ENCODE measurements at places on chromosomes 4 and X.

GRCh38 chr4:177047851-177048174, 255.1 kb upstream of the VEGFC start:
- DNase-seq, result no peak

DNA sequence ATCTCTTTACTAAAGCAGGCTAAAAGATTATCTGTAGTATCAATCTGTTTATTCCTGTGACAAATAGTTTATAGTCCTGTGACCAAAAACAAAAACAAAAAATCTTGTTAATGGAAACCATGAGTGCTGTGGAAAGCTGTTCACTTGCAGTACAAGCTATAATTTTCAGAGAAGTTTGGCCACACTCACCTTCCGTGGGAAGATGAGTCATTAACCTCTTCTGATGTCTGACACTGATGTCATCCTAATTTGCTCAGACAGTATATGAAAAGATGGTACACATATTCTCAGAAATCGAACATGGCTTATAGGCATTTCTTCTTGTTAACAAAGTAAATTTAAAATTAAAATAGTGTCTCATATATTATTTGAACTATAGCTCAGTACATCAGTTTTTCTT, 19.9 kb upstream of the ENPP6 start:
- DNase-seq, result no peak

GRCh38 chrX:55710701-55711100, 6.8 kb upstream of the RRAGB start:
- DNase-seq, result no peak

- no peak for DNase-seq
Observed at GRCh38 chr4:155703486-155704247, 37.0 kb downstream of the GUCY1A1 start.

DNA sequence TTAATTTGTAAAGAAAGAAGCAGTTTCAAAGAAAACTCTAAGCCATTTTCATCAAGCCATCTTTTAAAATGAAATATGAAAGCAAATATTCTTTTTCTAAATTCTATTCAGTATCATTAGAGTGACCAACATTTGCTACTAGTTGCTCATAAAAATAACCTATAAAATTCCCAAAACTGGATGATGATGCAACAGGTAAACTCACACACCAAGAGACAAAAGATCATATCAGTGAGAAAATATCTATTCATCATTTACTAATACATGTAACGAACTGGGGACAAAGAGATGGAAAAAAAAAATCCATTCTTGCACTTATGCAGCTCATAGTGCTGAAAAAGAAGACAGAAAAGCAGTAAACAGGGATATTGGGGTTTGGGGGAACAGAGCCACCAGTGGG, 48.1 kb downstream of the PDGFC start:
- DNase-seq, result no peak

- no peak for DNase-seq
Observed at GRCh38 chr4:138981930-138982390, 33.6 kb upstream of the NOCT start.

DNA sequence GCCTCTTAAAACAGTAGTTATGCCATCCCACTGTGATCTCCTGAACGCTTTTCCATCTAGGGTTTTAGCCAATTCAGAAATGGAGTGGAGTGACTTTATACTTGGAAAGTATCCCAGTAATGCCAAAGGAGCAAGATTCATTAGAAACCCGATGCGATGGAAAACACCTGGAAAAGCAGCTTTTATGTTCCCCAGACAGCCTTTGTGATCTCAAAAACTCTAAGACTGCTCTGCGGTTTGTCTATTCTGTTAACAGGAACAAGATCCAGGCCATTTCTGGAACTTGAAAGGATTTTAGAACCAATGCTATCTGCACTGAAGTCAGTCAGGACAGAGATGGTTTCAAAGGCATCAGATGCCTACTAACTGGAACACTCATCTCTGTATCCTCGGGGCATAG, 145.1 kb downstream of the APBB2 start:
- no peak for DNase-seq

DNA sequence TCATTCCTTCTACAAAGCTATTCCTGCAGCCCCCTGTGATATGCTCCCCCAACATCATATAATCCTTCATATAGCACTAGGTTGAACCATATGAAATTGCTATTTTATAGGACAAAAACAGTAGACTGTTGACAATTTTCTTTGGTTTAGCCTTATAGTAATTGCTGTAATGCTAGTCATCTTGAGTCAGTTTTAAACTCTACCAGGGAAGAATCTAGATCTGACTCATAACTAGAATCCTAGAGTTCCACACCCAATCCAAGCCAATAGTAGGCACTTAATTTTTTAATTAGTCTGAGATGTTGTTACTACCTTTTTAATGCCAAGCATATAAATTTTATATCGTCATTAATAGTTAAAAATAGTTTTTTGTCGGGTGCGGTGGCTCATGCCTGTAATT, 136.8 kb downstream of the CHRNA9 start:
- no peak for DNase-seq

DNA sequence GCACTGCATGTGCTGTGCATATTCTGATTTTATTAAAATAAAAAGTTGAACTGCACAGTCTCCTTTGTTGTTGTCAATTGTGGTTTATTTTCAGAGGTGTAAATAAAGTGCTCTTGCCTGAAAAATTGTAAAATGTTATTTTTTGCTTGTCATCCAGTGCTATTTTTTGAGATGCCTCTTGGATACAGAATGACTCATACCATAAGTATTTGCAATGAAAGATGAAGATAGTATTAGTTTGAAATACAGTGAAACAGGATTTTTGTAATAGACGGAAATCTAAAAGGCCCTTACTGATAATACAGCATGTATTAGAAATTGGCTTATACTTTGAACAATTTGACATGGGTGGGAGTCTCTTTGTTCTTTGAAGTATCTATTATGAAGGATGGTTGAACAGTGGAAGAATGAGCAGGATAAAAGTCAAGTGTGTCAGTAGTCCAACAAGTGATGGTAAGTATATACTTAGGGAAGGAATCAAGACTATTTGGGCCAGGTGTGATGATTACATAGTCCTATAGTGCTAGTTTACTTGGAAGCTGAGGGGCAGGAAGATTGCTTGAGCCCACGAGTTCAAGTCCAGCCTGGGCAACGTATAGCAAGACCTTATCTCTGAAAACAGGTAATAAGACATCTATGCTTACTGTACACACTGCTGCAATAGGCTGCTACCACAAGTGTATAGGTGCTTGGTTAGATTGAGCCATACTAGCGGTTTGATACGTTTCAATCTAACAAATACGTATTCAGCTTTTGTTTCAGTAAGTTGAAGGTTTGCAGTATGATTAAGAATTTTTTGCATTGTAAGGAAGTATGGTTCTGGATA, 16.4 kb downstream of the DDX3X start:
- DNase-seq, result no peak

DNA sequence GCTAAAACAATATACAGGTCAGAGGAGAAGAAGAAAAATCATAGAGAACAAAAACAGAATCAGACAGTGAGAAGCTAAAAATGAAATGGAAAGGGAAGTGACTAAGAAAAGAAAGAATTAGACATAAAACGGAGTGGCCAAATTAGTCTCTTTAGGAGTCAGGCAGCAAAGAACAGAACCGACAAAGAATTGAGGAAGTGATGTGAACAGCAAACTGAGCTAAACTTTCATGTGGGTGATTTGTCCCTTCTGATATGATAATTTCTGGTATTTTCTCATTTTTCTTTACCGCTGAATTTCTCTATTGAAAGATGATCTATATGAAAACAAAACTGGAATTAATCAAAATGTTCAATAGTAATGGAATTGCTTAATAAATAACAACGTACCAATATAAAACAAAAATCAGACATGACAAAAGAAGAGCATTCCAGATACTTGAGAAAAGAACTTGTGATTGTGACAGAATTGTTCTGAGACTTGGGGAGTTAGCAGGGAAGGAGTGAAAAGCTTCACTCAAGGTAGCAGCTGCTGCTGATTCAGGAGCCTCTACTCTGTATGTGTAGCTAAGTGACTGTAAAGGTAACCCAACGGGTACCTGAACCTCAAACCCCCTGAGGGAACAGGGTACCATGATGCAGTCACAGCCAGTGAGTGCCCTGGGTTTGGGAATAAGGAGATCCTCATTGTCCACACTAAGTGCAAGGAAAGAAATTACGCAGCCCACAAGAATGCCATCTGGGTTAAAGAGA, 8.8 kb downstream of the TAPT1 start:
- DNase-seq, result no peak

GRCh38 chr4:79175716-79176115, 150.1 kb downstream of the NAA11 start:
- DNase-seq, result no peak

- no peak for DNase-seq
Observed at GRCh38 chrX:118726396-118726795, 1.0 kb upstream of the IL13RA1 start.

GRCh38 chr4:150579551-150580234, 2.3 kb upstream of the MAB21L2 start:
- no peak for DNase-seq

GRCh38 chr4:145352438-145353145, 129.1 kb upstream of the SMAD1 start:
- DNase-seq, result no peak

GRCh38 chr4:14069886-14070285, 442.4 kb upstream of the BOD1L1 start:
- DNase-seq, result no peak

DNA sequence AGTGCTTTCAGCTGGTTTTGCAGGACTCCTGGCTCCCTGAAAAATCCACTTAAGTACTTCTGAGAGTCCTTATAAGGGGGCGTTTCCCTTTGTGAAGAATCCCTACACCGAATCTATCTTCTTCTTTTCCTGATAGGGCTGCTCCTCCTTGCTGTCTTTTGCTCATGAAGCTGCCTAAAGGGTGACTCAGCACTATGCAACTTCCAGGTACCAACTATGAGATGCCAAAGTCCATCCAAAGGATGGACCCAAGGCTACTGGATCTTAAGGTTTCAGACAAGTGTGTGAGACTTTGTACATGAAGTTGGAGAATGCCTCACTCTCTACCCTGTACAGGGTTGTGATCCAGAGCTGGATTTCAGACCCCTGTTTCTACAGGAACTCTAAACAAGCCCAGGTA, 485.0 kb upstream of the FAT1 start:
- no peak for DNase-seq

- DNase-seq, result no peak
Observed at GRCh38 chr4:65983061-65983460, 312.8 kb upstream of the EPHA5 start.

- DNase-seq, result no peak
Observed at GRCh38 chr4:7531640-7531994, 96.9 kb upstream of the PSAPL1 start.

GRCh38 chrX:152528193-152528592, 77.1 kb upstream of the GABRA3 start:
- no peak for DNase-seq

GRCh38 chr4:1748465-1748995, 27.2 kb downstream of the TACC3 start:
- DNase-seq, result peak; percentile 84

- no peak for DNase-seq
Observed at GRCh38 chr4:155742310-155743015, 16.4 kb upstream of the GUCY1B1 start.

GRCh38 chrX:34559325-34559724, 97.8 kb downstream of the TMEM47 start:
- DNase-seq, result no peak

DNA sequence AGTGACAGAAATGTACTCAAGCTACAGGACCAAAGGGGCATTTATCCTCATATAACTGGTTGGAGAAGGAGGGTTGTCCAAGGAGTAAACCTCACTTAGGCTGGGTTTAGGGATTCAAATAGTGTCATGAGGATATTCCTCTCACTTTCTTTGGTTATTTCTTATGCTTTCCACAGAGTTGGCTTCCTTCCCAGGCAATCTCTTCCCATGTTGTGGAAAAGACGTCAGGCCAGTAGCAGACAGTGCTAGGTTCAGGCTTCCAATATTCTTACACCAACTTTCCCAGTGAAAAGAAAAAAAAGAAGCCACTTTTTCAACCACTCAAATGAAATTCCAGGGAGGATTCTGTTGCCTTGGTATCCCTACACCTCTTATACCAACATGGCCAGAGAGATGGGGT, 653.0 kb downstream of the C4orf33 start:
- no peak for DNase-seq

GRCh38 chrX:153755136-153755535, 8.9 kb upstream of the PLXNB3 start:
- DNase-seq, result no peak

GRCh38 chr4:109127866-109128265, 174.6 kb downstream of the COL25A1 start:
- DNase-seq, result no peak

DNA sequence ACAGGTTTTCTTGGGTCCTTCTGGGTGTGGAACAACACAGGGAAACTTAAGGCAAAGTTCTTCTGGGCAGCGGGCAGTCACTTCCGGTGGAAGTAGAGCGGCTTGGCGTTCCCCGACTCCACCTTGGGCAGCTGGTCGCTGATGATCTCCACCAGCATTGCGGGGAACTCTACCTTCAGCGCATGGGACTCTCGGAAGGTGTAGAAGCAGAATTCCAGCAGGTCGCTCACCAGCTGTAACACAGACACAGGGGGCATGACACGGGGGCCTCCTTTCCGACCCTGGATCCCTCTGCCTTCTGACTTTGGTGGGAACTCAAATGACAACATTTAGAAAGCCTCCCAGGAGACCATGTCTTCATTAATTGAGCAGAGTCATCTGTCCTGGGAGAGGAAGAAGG, 349.4 kb downstream of the ARHGAP10 start:
- DNase-seq, result no peak

DNA sequence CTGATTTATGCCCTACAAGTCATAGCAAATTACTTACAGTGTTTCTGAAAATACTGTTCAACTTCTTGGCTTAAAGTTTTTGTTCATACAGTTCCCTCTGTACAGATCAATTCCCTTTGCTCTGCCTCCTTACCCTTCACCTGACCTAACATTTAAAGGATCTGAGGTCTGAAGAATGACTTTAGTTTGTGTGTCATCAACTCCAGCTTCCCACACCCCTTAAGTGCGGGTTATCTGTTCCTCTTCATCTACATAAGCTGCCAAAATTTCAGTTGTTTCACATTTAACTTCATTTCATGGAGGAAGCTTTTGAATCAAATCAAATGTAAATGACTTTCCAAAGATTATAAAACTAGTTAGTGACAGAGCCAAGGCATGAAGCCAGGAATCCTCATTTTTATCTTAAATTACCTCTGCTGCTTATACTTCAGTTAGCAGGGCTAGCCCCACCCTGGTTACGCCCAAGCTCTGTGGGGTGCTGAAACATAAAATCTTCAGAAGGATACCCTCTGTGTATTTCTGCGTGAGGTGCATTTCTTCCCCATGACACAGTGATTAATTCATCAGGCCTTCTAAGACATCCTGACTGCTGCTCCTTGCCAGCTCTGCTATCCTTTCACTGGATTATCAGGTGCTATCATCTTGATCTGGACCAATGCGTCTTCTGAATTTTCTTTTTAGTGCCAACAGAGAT, 16.5 kb downstream of the CXCL1 start:
- DNase-seq, result no peak

All from stimulated activated CD4-positive, alpha-beta T cell treated with anti-CD3 and anti-CD28 coated beads, Interleukin-12 subunit alpha, Interleukin-12 subunit beta, amount 100 ng/mL, for 48 hours (primary cell).